KBM-7 (cell line): ENCODE measurements at places on chromosomes 1 and 21.

GRCh38 chr1:81208441-81208840, 592.3 kb upstream of the ADGRL2 start:
- DNase-seq, result peak; percentile 35

- no peak for DNase-seq
These were observed 2.5 kb downstream of the FRRS1 start for GRCh38 chr1:99763956-99764355.

GRCh38 chr21:43267391-43268085, 98.7 kb downstream of the CRYAA start:
- no peak for DNase-seq

DNA sequence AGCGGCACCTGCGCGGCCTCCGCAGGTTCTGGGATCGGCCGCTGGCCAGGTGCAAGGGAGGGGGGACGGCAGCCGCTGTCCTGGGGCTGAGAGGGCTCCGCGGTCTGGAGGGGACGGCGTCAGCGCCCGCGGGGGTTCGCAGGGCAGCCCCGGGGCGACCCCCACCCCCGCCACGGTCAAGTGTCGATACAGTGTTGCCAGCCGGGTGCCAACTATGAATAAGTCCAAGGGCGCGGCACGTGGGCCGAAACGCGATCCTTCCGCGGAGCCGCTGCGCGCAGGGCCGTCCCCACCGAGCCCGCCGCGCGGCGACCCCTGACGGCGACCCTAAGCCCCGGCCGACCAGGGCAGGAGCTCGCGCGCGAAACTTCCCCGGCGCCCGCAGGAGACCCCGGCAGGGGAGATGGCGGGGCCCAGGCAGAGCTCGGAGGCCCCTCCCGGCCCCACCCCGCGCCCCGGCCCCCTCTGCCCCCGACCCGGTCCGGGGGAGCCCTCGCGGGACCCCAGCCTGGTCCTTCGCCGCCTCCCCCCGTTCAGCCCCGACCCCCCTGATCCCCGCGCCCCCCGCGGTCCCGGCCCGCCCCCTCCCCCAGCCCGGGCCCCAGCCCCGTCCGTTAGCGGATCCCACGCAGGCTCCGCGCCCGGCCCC, 586 bp upstream of the AGPAT3 start:
- peak; percentile 51 for DNase-seq

- no peak for DNase-seq
These were observed 200.6 kb upstream of the CACYBP start for GRCh38 chr1:174799136-174799479.

- no peak for DNase-seq
These were observed 21.0 kb downstream of the STPG1 start for GRCh38 chr1:24392604-24392946.

GRCh38 chr1:160261556-160261892, 825 bp downstream of the DCAF8 start:
- DNase-seq, result peak; percentile 61

GRCh38 chr1:66357478-66358197, 176.3 kb upstream of the SGIP1 start:
- DNase-seq, result no peak

DNA sequence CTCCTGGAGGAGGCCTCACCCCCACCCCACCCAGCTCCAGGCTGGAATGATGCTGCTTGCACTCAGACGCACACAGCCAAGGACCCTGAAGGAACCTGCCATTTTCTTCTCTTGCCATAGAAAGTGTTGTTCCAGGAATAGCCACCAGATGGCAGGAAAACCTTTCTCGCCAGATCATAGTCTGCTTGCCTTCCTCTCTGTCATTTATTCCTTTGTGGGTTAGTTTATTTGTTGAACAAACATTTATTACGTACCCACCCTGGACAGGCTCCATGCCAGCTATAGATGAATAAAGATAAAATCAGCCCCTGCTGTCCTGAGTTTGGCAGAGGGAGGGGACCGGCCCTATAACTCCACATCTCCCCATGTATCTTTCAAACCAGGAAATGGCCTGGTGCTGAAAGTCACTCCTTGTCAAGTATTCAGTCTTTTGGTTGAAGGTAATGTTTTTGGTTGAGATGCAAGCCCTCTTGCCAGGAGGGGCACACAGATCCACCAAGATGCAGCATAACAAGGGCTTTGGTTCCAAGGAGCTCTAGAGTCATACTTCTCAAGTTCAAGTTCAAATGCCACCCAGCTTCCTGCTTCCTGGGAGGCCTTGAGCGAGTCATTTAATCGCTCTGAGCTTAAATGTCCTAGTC, 7.0 kb upstream of the KCNC4 start:
- peak; percentile 86 for DNase-seq

GRCh38 chr1:213956295-213956770, 31.4 kb upstream of the PROX1 start:
- no peak for DNase-seq
